ENCODE measurements at places on chromosomes 1 and 21. TPM values are rescaled to one million over a fixed set of nuclear protein-coding genes. Genes with fewer than 3 reads are reported as not detected.

CD53 gene
- 7.6 TPM for polyA plus RNA-seq

DNA sequence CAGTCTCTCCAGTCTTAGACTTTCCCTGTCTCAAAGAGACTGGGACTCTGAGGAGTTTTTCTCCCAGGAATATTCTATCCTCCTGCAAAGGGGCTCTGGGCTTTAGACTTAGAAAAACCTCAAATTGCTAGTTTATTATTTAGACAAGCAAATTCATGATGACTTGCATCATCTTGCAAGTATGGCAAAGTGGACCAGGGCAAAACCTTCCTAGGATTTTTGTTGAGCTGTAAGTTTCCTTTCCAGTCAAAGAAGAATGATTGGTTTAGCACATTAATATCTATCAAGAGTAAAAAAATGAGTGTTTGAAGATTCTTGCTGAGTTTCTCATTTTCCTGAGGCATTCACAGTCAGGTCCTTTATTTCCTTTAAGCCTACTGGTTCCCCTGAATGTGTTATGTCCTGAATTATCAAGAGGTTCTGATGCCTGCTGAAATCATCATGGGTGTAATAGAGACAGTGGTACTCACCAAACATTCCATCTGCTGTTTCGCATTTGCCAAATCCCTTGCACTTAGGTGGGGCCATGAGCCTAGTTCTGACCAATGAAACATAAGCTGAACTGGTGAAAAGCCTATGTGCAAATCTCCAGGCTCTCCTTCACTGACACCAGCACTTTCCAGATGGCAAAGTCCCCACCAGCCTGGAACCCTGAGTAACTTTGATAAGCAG, 25.2 kb upstream of the SPAG17 start:
- DNase-seq, result no peak

DNA sequence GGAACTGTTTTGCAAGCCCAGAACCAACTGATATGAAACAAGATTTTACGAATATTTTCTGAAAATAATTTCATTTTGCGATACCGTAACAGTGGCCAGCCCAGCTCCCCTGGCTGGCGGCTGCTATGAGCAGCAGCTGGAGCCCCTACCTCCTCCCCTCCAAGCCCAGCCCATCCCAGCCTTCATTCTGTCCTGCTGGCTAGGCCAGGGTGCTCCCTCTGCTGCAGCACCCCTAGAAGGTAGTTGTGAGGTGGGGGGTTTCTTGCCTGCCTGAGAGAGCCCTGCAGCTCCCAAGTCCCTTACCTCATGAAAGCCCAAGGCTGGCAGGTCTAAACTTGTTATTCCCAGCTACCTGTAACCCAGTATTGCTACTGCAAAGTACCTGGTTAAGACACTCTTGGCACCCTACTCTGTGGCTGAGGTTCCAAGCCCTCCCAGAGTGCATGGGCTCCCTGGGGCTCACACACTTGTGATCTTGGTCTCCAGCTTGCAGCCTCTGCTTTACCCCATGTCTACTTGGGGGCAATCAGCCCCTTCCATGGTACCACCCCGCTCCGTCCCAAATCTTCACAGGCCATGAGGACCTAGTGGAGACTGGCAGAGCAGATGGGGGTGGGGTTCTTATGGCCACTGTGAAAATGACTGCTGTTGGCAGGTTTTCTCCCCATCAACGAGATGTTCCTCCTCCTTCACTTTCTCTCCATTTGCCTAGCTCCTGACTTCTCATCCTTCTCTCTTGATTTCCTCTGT, 239.8 kb downstream of the TRABD2B start:
- DNase-seq, result no peak

DNA sequence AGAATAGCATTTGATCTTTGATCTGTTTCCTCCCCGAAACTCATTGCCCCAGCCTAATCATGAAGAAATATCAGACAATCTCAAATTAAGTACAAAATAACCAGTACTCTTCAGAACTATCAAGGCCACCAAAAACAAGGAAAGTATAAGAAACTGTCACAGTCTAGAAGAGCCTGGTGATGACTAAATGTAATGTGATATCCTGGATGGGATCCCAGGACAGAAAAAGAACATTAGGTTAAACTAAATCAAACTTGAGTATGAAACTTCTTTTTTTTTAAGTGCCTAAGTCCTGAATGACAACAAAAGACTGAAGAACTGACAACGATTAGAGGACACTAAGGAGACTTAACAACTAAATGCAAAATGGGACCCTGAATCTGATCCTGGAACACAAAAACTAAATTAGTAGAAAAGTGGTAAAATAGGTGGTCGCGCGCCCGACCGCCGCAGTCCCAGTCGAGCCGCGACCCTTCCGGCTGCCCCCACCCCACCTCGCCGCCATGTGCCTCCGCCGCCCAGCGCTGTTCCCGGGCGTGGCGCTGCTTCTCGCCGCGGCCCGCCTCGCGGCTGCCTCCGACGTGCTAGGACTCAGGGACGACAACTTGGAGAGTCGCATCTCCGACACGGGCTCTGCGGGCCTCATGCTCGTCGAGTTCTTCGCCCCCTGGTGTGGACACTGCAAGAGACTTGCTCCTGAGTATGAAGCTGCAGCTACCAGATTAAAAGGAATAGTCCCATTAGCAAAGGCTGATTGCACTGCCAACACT, 5.5 kb upstream of the PRKAB2 start:
- DNase-seq, result no peak

BCL2L15 gene
- 0.76 TPM for polyA plus RNA-seq

- no peak for DNase-seq
Measured at GRCh38 chr1:200610846-200611245, 9.7 kb downstream of the KIF14 start.

- no peak for DNase-seq
Measured at GRCh38 chr1:112513112-112513870, 4.5 kb downstream of the WNT2B start.

GRCh38 chr1:93979718-93980319, 70.6 kb upstream of the GCLM start:
- DNase-seq, result no peak

- no peak for DNase-seq
Measured at GRCh38 chr1:85259912-85260274, 431 bp upstream of the C1orf52 start.

DNA sequence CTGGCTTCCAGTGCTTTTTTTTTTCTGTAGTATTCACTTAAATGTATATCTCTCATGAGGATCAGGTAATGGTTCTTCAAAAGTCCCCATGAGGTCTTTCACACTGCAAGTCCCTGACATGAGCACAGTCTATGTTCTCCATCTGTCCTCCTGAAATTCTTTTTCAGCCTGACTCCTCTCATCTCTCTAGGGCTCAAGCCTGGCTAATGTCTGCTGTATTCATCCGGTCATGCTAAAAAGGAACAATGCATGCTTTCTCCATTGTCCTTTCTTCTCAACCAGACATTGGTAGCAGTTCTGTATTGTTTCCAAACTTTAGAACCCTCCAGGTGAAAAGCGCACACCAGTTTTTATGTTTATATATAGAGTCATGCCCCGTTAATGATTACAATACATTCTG, 368.3 kb upstream of the OLFM3 start:
- no peak for DNase-seq

DNA sequence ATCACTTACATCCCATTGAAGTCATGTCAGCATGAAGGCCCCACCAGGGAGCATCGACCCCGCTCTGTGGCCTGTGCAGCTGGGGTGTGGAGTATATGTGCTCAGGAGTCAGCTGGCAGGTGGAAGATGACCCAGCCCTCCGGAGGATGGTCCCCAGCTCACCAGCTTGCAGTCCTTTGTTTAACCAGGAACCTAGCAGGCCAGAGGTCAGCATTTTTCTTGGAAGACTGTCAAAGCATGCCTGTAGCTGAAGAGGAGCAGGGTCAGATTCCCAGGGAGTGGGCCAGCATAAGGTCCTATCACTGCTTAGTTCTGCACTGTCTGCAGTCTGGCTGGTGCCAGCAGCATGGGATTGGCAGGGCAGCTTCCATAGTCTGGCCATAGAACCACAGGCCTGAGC, 12.7 kb downstream of the NFASC start:
- DNase-seq, result no peak

LHX8 gene
- polyA plus RNA-seq, result not detected

GUCA2B gene
- not detected for polyA plus RNA-seq

GSTM1 gene
- 3.3 TPM for polyA plus RNA-seq

GOLPH3L gene
- polyA plus RNA-seq, result 41.6 TPM

DNA sequence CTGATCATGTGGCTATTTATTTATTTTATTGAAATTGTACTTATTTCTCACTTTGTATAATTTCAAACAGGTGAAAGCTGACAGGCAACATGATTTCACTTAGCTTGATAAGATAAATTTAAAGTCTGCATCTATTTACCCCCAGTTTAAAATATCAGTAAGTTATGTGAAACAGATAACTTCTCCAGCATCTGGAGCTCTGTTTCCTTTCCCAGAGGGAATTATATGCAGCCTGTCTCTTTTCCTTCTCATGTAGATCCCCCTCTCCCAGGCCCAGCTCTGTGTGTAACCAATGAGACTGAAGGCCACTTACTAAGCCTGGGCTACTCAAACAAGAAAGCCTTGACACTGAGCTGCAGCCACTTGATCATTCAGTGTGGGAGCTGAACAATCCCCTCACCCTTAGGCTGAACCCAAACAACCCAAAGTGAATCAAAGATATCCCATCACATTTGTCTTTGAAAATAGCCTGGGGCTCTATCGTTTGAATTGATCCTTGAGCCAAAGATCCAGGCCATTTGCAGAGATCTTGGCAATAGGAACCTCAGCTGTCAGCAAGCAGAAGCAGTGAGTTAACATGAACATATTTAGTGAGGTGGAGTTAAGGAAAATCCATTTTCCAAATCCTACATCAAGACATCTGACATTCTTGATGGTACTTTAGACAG, 383.9 kb downstream of the TGFB2 start:
- no peak for DNase-seq

DNA sequence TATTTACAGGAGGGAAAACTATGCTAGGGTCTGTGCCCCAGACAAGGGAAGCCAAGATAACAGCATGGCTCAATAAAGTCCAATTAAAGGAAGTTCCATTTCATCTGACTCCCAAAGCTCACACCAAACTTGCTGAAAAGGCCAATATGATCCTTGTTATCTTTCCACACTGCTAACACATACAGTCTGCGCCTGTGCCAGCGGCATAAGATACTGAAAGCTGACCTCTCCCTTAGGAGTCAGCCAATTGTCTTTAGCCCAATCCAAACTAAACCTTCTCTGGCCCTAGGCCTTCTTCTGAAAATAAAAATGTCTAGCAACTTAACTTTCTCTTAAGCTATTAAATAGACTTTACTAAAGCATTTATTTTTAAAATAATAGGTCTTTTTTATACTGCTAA, 179.0 kb upstream of the PLD5 start:
- DNase-seq, result no peak

CYP2J2 gene
- polyA plus RNA-seq, result 0.91 TPM

DNA sequence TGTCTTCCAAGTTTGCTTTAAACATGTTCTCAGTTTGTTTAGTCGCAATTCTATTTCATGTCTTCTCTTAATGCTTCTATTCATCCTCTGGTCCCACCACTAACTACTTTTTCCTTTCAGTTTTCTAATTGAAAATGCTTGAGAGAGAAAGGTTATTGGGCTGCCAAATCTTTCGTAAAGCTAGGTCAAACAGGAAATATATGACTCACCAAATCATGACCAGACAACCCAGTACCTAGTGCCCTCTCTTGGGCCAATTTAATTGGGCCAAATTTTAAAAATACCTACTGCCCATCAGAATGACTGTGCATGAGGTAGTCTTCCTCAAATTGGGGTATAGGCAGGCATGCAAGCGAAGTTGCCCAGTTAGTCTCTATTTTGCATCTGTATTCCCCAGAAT, 295.4 kb upstream of the PBX1 start:
- no peak for DNase-seq

- no peak for DNase-seq
Measured at GRCh38 chr1:231724876-231725647, 98.5 kb downstream of the DISC1 start.

MNDA gene
- 2.9 TPM for polyA plus RNA-seq

GRCh38 chr1:182329471-182329870, 62.1 kb downstream of the GLUL start:
- no peak for DNase-seq
